Ammon's horn (tissue), 1 donor: ENCODE measurements at places on chromosomes 2 and 18.

DNA sequence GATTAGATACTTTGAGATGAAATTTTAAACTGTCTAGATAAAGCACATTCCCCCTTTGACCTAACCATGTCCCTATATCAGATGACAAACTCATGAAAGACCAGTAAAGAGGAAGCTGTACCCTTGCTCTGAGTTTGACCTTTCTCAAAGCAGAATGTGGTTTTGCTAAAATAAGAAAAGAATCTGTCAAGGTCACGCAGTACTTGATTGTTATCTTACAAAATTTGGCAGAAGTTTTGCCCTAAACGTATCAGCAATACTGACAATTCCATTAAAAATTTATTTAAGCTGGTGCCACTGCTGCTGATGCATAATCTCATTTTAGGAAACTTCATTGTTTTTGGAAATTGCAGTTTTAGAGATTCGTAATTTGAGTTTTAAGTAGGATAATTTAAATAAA is 31.2 kb upstream of the GALM start:
- no peak for DNase-seq

DNA sequence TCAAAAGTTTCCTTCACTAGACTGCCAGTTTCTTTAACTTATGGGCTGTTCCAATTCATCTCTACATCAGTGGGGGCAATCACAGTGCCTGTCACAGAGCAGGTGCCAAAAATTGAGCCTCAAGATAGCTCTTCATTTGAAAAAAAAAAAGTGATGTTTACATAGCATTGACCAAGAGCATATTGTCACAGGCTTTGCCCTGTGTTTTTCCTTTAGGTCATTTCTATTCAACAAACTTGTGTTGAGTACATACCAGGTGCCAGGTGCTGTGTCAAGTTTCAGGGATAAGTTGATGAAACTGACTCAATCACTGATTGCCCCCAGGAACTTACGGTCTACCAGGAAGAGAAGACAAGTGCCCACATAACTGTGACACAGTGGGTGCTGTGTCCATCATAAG is 22.2 kb upstream of the NT5C1B start:
- DNase-seq: no peak

DNA sequence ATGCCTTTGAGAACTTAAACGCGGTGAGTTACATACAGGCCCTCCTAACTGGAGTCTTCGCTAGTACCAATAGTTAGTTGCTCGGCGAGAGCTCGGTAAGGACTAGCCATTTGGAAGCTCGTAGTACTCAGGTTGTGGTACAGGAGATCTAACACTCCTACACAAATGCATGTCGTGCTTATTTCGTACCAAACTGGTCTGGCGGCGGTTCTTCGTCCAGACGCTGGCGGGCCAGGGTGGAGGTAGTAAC is 346 bp upstream of the VRK2 start:
- no peak for DNase-seq

DNA sequence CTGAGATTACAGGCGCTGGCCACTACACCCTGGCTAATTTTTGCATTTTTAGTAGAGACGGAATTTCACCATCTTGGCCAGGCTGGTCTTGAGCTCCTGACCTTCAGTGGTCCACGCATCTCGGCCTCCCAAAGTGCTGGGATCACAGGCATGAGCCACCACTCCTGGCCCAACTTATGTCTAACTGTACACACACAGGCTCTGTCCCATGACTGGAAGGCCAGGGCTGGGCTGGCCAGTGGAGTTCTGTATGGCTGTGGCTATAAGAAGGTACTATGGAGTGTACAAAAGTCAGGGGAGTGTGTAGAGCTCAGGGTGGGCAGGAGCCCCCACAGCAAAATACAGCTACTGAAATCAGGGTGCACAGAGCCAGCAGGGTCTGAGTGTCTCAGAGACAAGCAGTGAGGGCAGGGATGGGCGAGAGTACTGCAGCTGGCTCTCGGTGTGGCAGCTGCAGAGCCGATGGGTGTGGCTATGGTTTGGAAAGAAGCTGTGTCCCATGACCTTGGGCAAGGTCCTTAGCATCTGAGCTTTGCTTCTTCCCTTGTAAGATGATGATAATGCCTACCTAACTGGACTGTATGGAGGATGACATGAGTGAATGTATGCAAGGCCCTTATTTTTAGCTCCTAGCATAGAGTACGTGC is 10.4 kb upstream of the MSGN1 start:
- no peak for DNase-seq

GRCh38 chr2:218046238-218046637 is 22.8 kb upstream of the RUFY4 start:
- DNase-seq: peak; percentile 44
